NAMALWA (cell line): ENCODE measurements at places on chromosomes 5 and 9.

DNA sequence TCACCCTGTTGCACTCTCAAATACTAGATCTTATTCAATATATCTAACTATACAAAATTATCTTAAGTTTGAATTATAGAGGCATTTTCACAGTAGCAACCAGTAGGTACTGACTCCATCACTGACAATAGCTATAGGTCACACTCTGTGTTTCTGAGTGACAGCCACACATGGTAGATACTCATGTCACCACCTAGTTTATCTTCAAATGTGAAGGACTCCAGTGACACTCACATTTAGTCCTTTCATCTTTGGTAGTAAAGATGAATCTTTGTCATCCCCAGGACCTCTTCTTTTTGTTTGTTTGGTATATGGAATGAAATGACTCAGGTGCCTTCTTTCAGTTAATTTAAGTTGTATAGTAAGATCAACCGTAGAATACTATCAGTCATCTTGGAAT is 102.5 kb upstream of the DHFR start:
- DNase-seq = no peak

GRCh38 chr5:133883916-133884315 is 84.5 kb downstream of the C5orf15 start:
- DNase-seq = no peak

DNA sequence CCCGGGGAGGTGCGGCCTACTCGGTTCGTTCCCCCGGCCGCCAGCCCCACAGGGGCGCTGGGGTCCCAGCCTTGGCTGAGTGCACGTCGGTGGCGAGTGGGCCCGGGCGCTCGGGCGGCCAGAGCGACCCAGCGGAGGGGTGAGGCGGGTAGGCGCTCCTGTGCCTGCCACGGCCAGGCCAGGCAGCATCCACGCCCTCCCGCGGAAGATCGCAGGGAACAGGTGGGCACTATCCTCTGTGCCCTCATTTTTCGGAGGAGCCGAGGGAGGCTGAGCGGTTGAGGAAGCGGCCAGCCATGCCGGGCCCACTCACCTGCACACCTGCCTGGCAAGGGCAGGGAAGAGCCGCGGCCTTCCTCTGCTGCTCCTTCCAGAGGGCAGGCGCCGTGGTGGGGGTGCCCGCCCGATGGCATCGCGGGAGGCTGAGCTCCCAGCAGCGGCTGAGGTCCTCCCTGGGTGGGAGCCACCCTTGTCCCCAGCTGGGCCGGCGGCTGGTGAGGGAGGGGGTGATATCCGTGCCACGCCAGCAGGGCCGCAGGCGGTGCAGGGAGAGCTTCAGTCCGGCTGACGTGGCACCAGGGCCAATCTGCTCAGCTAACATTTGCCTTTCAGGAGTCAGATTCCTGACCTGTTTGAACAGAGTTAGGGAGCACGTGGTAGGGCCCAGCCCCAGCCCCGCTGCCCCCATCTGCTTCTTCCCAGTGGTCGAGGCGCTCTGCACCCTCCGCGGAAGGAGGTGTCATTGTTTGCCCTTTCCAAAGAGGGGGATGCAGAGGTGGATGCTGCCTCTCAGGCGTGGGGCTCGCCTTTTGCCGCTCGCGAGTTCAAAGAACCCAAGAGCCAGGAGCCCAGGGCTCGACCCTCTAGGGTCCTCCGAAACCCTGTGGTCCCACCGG is 1.6 kb upstream of the SEC16A start:
- no peak for DNase-seq

DNA sequence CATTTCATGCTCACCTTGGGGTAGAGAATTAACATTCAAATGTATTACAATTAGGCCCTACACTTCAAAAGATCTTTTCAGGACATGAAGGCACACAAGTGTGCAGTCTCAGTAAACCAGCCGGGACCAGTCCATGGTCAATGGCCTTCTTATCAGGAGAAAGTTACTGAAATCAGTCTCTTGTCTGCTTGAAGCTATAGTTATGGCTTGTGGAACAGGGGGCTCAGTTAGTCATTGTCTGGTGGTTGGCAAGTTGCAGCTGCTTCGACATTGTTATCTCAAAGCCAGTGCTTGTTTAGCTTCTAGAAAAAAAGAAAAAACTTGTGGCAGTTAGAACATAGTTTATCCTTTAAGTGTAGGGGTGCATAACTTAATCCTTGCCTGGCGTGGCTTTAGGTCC is 213.1 kb upstream of the ACO1 start:
- no peak for DNase-seq

- DNase-seq = no peak
Observed at GRCh38 chr5:19322716-19323485, 665.1 kb downstream of the CDH18 start.

GRCh38 chr5:44412286-44412685 is 23.1 kb upstream of the FGF10 start:
- DNase-seq = no peak

- no peak for DNase-seq
Observed at GRCh38 chr9:33946779-33947535, 101.7 kb downstream of the UBAP2 start.

GRCh38 chr5:134432677-134433359 is 21.1 kb upstream of the CDKN2AIPNL start:
- no peak for DNase-seq

GRCh38 chr5:17679597-17680203 is 45.4 kb downstream of the TAF11L14 start:
- no peak for DNase-seq

- DNase-seq = no peak
Observed at GRCh38 chr9:16348531-16348930, 521.9 kb downstream of the BNC2 start.

- DNase-seq = peak; percentile 2
Observed at GRCh38 chr5:90968319-90968718, 409.7 kb downstream of the ADGRV1 start.

DNA sequence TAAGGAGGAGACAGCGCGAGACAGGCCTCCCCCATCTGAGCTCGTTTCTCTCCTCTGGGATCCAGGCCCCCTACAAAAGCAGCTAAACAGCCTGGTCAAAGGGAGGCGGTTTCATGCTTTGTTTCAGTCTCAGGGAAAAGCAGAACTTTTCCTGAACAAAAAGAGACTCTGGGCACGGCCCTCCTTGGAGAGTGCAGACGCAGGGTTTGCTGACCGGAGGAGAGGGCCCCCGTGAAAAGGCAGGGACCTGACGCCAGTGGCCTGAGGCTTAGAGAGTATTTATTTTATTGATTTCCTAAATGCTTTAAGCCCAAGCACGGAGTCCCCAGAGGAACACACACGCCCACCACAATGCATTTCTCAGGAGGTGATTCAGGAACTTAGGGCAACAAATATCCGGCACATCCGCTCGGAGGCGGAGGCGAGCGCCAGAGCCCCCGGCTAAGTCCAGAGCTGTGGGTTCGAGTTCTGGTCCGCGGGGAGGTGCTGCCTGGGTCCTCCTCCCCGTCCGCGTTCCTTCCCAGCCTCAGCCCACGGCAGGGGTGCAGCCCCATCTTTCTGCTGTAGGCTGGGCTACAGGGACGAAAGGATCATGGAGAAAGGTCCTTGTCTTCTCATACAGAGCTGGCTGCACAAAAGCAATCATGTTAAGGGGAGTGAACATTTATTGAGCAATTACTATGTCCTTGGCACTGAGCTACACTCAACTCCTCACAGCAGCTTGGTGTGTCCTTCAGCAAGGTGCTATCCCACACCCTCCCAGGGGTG is 40.0 kb downstream of the PTGES start:
- no peak for DNase-seq

GRCh38 chr5:8726383-8727036 is 819.4 kb downstream of the SEMA5A start:
- no peak for DNase-seq

GRCh38 chr9:114591291-114591787 is 3.8 kb downstream of the ATP6V1G1 start:
- DNase-seq = no peak

DNA sequence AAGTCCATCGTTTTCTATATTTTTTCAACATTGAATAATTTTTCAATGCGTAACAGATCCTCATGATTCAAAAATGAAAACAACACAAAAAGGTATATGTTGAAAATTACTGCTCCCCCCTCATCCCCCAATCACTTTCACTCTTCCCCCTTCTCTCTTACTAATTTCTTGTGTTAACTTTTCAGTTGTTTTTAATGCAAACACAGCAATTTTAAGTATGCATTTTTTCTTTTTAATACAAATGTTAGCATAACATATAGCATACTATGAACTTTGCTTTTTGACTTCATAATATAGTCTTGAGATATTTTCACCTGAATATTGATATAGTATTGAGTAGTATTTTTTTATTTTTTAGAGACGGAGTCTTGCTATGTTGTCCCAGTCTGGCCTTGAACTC is 41.1 kb upstream of the CAMK4 start:
- DNase-seq = no peak

DNA sequence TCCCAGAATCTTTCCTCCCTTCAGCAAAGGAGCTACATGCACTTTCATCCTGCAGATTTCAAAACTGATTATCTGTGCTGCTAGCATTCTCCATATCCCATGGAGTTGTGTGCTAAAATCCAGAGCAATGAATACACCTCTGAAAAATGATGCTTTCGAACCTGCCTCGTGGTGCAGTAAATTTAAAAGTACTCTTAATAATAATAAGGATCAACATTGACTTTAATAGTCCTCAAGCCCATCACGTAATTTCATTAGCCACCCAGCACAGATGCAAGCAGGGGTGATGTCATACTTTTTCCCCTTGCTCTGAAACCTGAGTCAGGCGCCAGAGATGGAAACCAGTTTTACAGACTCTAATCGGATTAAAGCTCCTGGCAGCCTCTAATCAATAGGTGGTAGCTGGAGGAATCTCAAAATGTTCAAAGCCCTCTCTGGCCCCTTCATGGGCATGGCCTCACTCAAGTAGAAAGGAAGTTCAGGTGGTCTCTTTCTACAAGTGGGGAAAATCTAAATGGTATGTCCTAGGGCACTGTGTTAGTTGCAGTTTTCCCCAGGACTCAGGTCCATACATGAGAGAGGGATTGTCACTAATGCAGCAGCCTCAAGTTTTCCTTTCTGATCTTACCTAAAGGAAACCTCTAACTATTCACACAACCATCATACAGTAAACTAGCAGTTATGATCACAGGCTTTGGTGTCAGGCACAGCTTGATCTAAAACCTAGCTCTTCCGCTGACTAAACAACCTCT is 221.6 kb upstream of the SLC30A5 start:
- no peak for DNase-seq

DNA sequence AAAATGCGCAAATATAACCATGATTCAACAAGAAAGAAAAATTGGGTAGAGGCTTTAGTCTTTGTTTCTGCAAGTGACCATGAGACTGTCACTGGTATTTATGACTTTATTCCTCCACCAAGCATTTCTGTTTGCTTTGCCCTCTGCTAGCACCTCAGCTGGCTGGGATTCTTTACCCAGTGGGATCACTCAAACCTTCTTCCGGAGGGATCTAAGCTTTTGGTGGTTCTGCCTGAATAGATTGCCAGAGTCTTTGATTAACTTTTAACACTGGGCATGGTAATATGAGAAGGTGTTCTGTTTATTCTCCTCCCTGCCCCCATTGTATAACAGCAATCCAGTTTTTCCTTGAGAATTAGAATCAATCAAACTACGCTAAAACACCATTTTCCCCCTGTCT is 59.1 kb upstream of the FBN2 start:
- no peak for DNase-seq

DNA sequence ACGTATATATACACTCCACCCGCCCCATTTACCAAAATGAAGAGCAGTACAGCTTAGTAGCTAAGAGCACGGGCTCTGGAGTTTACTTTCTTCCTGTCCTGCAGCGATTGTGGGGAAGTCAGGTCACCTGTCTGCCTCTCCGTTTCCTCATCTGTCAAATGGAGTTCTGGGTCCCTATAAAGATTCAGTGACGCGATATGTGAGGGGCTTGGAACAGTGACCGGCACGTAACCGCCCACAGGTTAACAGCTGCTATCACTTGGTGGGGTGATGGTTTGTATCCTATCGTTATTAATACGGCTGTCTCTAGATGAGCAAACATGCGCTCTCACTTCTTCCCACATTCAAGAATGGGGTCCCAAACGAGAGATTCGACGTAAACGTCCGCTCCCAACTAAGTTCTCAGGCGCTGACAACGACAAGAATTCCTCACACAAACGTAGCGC is 426 bp downstream of the FAM114A2 start:
- peak; percentile 75 for DNase-seq

GRCh38 chr9:87276851-87277261 is 220.8 kb upstream of the DAPK1 start:
- no peak for DNase-seq

- no peak for DNase-seq
Observed at GRCh38 chr5:131534974-131535373, 100.1 kb downstream of the RAPGEF6 start.

- DNase-seq = no peak
Observed at GRCh38 chr9:112028242-112029221, 131.9 kb downstream of the UGCG start.

DNA sequence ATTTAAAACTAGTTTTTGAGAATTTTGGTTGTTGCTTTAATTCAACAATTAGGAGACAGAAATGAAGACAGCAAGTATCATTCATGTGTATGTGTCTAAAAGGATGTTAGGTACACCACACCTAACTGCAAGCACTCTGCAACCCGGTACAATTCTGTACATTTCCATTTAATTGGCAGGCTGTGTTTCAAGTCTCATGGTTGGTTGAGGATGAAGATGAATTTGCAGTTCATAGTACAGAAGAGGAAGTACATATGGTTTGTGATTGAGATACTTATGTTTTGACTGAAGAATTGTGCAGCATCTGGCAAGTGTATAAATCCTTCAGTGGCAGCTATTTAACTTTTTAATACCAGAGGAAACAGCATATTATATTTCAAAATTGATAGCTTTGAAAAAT is 628.7 kb upstream of the ZNF608 start:
- DNase-seq = peak; percentile 51

- DNase-seq = no peak
Observed at GRCh38 chr5:103066326-103066725, 53.6 kb downstream of the GIN1 start.

DNA sequence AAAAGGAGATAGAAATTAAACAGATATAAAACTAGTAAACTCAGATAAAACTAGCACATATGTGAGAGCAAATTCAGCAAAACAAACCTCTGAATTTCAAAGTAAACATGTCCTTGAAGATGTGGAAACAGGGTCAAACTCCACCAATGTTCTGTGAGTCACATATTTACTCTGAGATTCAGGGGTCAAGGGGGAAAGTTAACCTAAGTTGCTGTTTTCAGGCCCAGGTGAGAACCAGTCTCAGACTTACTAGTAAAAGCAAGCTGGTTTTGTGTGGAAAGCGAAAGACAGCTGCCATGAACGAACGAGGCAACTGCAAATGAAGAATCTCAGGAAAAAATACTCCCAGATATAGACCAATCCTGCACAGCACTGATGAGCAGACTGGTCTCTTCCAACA is 29.0 kb downstream of the PSMB7 start:
- no peak for DNase-seq

- DNase-seq = no peak
Observed at GRCh38 chr9:97039514-97039860, 545 bp upstream of the CTSV start.
